Transverse colon (tissue), 4 donors: ENCODE measurements at places on chromosomes 2 and 18. TPM values are rescaled to one million over a fixed set of nuclear protein-coding genes. Genes with fewer than 3 reads are reported as not detected.

The M1AP gene
- not detected for total RNA-seq

The PSMA8 gene
- total RNA-seq, result not detected

DNA sequence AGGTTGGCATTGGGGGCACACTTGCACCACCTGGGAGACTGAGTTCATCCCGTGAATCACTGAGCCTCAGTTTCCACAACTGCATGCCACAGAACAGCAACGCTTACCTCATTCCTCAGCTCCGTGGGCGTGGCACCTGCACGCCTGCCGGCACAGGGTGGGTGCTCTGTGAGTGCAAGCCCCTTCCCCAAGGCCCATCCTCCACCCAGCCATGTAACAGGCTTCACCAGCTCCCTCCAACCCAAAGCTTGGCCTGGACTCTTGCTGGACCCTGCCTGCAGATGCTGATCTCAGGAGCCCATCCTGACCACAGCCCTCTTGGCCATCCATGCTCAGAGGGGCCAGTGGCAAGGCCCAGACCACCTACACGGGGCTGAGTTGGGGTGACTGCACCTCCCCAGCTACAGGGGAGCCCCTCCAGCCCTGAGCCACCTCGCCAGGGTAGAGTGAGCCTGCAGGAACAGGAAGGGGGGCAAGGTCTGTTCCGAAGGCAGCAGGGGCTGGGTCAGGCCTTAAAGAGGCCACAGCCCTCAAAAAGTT, 1.8 kb downstream of the PRLH start:
- no peak overlapping the region for H3K27ac ChIP-seq
- H3K27me3 ChIP-seq, result peaks cover 12% of the 10 kb centered on the region
- DNase-seq, result no peak
- H3K36me3 ChIP-seq, result no peaks in the 10 kb centered on the region
- H3K4me3 ChIP-seq, result no peak overlapping the region

The MC4R gene
- not detected for total RNA-seq
